CD4-positive, alpha-beta T cell treated with Interleukin-12 subunit alpha and Interleukin-12 subunit beta, for 1 hour (primary cell): ENCODE measurements at places on chromosomes 4 and X.

DNA sequence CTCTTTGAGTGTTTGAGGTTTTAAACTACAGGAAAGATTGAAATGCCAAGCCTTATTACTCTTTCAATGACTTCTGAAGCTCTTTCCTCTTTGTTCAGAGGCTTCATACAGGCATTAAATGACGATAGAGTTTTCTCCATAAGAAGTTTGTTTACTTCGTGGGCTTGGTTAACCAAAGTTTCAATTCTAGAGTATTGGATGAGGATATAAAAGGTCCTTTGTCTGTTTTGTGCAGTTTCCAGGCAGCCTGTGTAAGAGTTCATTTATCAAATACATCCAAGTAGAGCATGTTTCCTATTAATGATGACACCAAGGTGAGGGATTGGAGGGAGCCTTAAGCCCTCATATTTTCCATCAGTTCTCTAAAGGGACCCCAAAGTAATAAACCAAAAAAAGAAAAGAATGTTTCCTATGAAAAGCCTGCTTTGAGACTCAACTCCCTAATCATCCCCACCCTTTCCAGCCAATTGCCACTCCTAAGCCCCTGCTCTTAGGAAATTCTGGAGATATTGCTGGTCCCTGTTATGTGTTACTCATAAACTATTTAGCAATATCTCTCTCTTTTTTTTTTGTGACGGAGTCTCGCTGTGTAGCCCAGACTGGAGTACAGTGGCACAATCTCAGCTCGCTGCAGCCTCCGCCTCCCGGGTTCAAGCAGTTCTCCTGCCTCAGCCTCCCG lies 106.2 kb upstream of the IL13RA1 start:
- no peak for DNase-seq

GRCh38 chrX:10622197-10622596 lies 1.8 kb upstream of the MID1 start:
- no peak for DNase-seq

- DNase-seq = peak; percentile 29
Observed at GRCh38 chrX:101206471-101206870, 13.1 kb upstream of the DRP2 start.

- no peak for DNase-seq
Observed at GRCh38 chr4:16508968-16509367, 282.7 kb upstream of the TAPT1 start.

GRCh38 chrX:111823128-111823527 lies 52.9 kb upstream of the TRPC5OS start:
- no peak for DNase-seq
